Right cardiac atrium (tissue), 5 donors: ENCODE measurements at places on chromosomes 11 and 22. TPM values are rescaled to one million over a fixed set of nuclear protein-coding genes. Genes with fewer than 3 reads are reported as not detected.
A peak's percentile ranks its signal among the peaks of the same experiment; 100 is the strongest.

The TMEM191B gene
- total RNA-seq, result not detected

GRCh38 chr11:75031771-75032549 lies 43.2 kb downstream of the NEU3 start:
- peak; percentile 72 for DNase-seq

DNA sequence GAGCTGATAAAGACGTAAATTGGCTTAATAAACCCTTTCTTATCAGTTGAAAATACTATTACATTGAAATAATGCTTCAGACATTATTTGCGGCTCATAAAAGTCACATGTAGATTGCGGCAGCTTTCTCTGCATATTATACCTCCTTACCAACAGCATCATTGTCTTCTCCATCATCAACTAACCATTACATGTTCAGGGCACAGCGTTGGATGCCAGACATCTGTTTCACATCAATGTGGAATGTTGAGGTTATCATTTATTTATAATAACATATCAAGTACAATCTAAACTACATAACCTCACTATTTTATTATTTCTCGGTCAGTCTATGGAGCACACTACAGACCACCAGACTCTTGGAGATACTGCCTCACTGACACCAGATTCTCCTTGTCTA lies 573.8 kb upstream of the FAT3 start:
- DNase-seq, result no peak

DNA sequence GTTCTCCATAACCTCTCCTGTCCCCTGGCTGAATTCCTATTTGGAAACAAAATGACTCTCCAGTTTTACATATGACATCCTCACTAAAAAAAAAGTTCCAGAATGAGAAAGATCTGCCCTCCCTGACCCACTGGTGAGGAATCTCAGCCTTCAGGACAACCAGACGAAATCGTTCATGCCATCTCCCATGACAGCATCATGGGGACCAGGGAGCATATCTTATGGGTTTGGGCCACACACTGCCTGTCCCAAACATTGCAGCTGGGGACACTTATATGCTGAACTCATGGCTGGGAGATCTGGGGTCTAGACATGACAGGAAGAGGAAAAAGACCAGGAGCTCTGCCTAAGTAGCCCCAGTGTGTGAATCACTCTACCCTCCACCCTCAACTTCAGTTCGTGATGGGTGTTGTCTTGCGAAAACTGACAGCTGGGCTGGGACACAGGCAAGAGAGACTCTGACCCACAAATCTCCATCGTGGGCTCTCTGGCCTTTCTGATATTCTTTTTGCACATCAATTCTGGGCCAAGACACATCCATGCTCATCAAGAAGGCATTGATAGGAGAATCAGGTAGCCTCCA lies 102.0 kb downstream of the ZNF280B start:
- DNase-seq, result no peak

- DNase-seq, result no peak
These were observed 98.1 kb downstream of the TEAD1 start for GRCh38 chr11:12772324-12772723.
